ENCODE measurements at places on chromosomes 3 and 15. TPM values are rescaled to one million over a fixed set of nuclear protein-coding genes. Genes with fewer than 3 reads are reported as not detected.

Gene ACAA1
- 62.8 TPM for total RNA-seq

Gene MAGI1
- 87.0 TPM for total RNA-seq

Gene GDPGP1
- 9.1 TPM for total RNA-seq

Gene EPHB1
- 0.56 TPM for total RNA-seq

Gene FETUB
- not detected for total RNA-seq

DNA sequence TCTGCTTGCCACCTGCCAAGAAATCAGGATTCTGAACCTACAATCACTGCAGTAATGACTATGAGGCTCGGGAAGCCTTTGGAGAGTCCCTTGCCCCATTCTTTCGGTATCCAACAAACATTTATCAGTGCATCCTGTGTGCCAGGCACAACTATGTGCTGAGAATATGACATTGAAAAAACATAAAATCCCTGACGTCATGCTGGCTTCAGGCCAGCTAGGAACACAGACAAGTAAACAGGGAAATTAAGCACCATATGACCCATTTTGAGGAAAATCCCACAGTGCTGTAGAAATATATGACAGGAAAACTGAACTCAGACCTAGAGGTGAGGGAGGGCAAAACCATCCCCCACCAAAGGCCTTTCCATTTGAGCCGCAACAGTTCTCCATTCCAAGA lies 34.1 kb upstream of the DET1 start:
- H3K4me3 ChIP-seq, result no peak overlapping the region
- no peak for DNase-seq
- no peaks in the 10 kb centered on the region for H3K36me3 ChIP-seq
- no peak overlapping the region for H3K27ac ChIP-seq

- H3K27me3 ChIP-seq, result no peaks in the 10 kb centered on the region
- no peak overlapping the region for H3K27ac ChIP-seq
- peaks cover 7% of the 10 kb centered on the region for H3K36me3 ChIP-seq
Measured at GRCh38 chr15:43165801-43166325, 19.3 kb upstream of the CCNDBP1 start.

GRCh38 chr3:63655519-63655918 lies 3.0 kb downstream of the SNTN start:
- no peak overlapping the region for H3K27ac ChIP-seq
- no peak for DNase-seq
- H3K4me1 ChIP-seq, result no peaks in the 10 kb centered on the region
- H3K36me3 ChIP-seq, result no peaks in the 10 kb centered on the region
- no peak overlapping the region for H3K4me3 ChIP-seq
- peaks cover 4% of the 10 kb centered on the region for H3K27me3 ChIP-seq

DNA sequence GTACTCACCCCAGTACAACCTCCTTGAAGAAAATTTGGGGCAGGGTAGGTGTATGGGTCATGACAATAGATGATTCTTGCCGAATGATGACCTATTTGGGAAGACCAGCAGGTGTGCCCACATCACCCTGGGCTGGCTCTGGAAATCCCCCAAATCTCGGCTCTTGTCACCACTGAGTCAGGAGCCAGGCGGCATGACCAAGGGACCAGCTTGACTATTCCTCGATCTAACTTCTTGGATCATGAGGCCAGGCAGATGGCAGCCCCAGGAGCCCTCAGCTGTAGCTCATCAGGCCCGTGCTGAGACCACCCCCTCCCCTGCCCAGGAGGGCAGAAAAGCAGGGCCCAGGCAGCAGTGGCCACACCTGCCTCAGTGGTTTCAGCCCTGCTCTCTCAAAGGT lies 9.2 kb upstream of the MUC4 start:
- H3K4me3 ChIP-seq, result no peak overlapping the region
- H3K27ac ChIP-seq, result no peak overlapping the region
- H3K4me1 ChIP-seq, result no peaks in the 10 kb centered on the region
- DNase-seq, result no peak

- peaks cover 41% of the 10 kb centered on the region for H3K4me1 ChIP-seq
- H3K27ac ChIP-seq, result peak overlapping the region; percentile 97
- no peaks in the 10 kb centered on the region for H3K27me3 ChIP-seq
- peaks cover 44% of the 10 kb centered on the region for H3K36me3 ChIP-seq
Measured at GRCh38 chr15:66706840-66707239, 4.8 kb downstream of the SMAD6 start.

DNA sequence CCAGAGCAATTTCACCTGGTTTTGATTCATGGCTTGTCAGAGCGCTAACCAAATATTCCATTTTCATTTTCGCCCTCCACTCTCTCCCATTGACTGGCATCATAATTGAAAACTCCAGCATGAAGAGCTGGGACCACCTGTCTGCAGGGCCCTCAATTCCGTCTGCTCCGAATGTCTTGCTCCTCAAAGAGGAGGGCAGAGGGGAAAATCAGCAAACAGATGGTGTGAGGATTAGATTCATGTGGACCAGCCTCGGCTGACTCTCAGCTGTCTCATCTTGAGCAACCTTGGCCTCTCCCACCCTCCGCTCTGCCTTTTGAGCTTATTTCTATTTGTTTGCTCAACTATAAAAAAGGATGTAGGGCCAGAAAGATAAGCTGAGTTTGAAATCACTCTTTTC lies 512.2 kb upstream of the PPP2R3A start:
- no peak overlapping the region for H3K27ac ChIP-seq
- no peak overlapping the region for H3K4me3 ChIP-seq
- peaks cover 10% of the 10 kb centered on the region for H3K27me3 ChIP-seq
- H3K4me1 ChIP-seq, result no peaks in the 10 kb centered on the region
- DNase-seq, result no peak

GRCh38 chr3:44061961-44062360 lies 179.7 kb upstream of the TOPAZ1 start:
- DNase-seq, result no peak
- H3K27ac ChIP-seq, result no peak overlapping the region
- H3K36me3 ChIP-seq, result no peaks in the 10 kb centered on the region
- H3K4me1 ChIP-seq, result peaks cover 16% of the 10 kb centered on the region

DNA sequence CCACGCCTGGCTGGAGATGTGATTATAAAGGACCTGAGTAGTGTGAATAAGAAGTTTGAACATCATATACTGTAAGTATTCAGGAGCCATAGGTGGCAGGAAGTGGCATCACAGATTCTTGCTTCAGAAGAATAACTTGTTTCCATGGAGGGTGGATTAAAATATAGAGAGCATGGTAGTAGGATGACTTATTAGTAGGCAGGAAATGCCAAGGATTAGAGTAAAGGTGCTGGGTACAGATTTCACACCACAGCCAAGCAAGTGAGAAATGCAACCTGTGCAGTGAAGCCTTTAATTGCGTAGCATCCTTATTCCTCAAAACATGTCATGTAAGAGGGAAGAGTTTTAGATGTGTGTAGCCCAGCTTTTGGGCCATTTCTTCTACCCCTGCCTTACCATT lies 30.8 kb downstream of the IFT122 start:
- no peaks in the 10 kb centered on the region for H3K36me3 ChIP-seq
- H3K4me3 ChIP-seq, result no peak overlapping the region

DNA sequence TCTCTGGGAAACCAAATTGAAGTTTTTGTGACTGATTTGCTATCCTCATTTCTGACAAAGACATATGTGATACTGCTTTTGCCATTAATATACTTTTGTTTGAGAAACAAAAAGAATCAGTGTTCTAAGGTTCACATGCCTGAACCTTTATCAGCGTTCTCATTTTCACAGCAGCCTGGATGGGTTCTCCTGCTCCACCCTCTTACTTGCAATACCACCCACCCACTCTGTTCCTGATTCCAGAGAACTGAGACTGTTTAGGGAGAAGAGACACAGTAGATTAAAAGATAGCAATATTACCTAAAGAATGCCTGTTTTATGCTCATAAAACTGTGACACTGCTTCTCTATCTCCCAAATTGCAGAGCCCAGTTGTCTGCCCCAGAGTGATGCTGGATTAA lies 25.8 kb upstream of the ARL6 start:
- DNase-seq, result no peak
- H3K4me3 ChIP-seq, result no peak overlapping the region
- no peaks in the 10 kb centered on the region for H3K27me3 ChIP-seq

GRCh38 chr3:191320316-191320715 lies 8.9 kb upstream of the CCDC50 start:
- H3K4me3 ChIP-seq, result no peak overlapping the region
- H3K36me3 ChIP-seq, result no peaks in the 10 kb centered on the region

All from cardiac muscle cell (in vitro differentiated cells and primary cell).